ENCODE measurements at places on chromosomes 3 and 15.

DNA sequence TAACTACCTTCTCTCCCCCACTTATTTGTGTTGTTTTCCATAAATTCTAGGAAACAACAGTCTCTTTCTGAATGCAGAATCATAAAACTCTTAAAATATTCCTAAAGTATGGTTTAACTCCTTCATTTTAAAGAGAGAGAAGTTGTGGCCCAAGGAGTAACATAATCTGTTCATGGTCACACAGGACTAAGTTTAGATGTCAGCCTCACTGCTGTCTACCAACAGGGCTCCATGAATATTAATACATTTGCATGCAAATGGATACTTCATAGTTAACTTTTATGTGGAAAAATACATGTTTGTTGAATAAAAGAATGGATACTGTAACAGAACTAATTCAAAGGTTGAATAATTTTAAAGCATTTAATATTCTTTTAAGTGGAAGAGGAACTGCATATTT is 18.5 kb upstream of the IL1RAP start:
- DNase-seq, result no peak

DNA sequence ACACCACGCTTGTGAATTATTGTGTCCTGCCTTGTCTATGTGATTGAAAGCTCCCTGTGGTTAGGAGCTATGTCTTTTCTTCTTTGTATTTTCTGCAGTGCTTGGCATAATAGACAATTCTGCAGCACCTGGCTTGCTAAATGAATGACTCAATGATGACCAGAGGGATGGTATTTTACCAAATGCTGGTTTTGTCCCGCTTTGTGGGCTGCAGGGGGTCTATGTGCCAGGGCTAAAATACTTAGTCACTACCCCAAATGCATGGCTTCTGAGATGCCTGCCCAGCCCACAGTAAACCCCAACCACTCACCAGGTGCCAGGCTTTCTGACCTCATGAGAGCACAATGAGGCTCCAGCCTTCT is 50.9 kb downstream of the BOC start:
- no peak for DNase-seq

DNA sequence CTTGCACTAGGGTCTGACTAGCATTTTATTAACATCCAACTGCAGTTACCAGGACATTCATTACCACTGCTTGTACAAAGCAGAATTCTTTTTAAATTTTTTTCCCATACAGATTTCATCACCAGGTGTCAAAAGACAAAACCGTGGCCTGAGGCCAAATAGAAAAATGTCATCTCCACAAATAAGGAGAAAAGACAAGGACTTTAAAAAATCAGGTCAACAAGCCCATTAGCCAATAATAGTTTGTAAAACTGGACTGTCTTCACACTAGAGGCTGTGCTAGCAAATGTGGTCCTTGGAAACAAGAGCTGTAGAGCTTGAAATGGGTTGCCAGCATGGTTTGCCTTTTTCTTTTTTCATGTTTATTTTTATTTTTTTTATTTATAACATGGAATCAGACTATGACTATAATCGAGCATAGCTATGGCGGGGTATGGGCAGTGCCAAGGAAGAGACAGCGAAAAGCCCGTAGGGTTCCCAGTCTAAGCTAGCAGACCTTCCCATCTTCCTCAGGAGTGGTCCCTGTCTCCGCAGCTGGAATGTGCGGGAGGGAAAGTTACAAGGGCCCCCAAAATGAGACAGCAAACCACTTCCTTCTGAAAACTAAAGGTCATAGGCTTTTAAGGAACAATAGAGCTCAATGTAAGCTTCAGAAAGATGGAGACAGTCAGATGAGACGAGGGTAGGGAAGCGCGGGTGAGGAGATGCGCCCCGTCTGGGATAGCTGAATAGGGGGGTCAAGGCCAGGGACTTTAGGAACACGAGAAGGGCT is 1.5 kb downstream of the PTPN9 start:
- no peak for DNase-seq

DNA sequence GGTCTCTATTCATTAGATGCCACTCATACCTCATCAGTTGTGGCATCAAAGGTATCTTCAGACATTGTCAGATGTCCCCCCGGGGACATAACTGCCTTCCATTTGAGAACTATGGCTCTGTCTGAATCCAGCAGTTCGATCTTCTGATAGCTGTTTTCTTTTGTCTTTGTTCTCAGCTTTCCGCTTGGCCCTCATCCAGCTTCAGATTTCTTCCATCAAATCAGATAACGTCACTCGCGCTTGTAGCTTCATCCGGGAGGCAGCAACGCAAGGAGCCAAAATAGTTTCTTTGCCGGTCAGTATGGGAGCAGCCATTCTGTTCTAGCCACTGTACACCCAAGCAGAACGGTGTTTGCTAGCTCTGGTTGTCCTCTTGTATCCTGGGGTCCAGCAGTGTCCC is 4.4 kb downstream of the NIT2 start:
- DNase-seq, result no peak

- DNase-seq, result no peak
These were observed 38.6 kb upstream of the TSEN2 start for GRCh38 chr3:12445523-12446240.

GRCh38 chr15:59298225-59298853 is 74.3 kb downstream of the MYO1E start:
- no peak for DNase-seq

GRCh38 chr3:138442433-138442832 is 8.0 kb downstream of the ESYT3 start:
- no peak for DNase-seq

GRCh38 chr15:58066042-58066867 is 744 bp upstream of the ALDH1A2 start:
- DNase-seq, result peak; percentile 90

GRCh38 chr3:21654662-21655061 is 96.3 kb downstream of the ZNF385D start:
- DNase-seq, result no peak

GRCh38 chr3:122773944-122774509 is 19.6 kb downstream of the HSPBAP1 start:
- no peak for DNase-seq

- no peak for DNase-seq
These were observed 431.2 kb upstream of the THBS1 start for GRCh38 chr15:39149636-39150150.

GRCh38 chr3:71428841-71429596 is 154.5 kb downstream of the FOXP1 start:
- peak; percentile 34 for DNase-seq

- no peak for DNase-seq
These were observed 2.8 kb downstream of the NUP210 start for GRCh38 chr3:13417166-13417947.

DNA sequence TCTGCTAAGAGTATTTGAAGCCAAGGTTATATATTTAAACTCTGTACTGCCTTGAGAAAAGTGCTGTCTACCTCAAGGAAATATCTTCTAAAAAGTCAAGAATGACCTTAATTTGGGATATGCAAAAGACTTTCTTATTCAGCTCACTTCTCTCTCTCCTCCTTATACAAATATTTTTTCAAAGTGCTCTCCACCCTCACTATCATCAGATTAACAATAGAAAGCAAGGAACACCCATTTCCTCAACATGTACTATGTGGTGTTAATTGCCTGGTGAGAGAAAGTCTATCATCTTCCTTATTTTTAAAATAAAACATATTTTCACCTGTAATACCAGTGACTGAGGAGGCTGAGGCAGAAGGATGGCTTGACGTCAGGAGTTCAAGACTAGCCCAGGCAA is 44.4 kb upstream of the RSL24D1 start:
- DNase-seq, result no peak

DNA sequence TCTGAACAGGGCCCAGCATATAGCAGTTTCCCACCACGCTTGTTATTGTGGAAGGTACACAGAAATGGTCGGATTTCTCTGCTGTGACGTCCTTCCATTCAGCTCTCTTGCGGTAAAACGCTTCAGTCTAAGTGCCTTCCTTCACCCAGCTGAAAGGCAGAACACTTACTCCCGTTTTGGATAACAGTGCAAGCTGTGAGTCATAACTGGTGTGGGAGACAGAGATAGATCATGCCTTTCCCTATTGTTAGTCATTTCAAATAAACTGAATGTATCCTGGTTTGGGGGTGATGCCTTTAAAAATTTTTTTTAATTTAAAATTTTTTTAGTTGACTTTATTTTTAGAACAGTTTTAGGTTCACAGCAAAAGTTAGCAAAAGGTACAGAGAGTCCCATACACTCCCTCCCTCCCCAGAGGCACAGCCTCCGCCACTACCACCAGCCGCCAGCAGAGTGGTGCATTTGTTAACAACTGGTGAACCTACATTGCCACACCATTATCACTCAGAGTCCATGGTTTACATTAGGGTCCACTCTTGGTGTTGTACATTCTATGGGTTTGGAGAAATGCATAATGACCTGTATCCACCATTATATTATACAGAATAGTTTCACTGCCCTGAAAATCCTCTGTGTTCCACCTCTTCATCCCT is 94.9 kb upstream of the NSMCE3 start:
- DNase-seq, result no peak

GRCh38 chr3:49327485-49327884 is 12.4 kb downstream of the USP4 start:
- no peak for DNase-seq

DNA sequence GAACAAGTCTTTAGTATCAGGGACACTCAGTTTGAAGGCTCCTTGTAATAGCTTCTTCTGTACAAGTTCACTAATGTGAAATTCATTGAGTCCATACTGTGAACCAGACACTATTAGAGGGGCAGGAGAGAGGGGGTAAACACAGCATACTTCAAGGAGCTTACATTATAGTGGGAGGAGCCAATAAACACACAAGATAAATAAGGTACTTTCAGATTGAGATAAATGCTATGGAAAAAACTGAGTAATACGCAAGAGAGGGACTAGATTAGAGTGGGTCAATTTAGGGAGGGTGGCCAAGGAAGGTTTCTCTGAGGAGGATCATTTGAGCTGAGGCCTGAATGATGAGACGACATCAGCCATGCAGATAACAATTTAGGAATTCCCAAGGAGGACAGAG is 3.1 kb upstream of the AKAP13 start:
- no peak for DNase-seq

DNA sequence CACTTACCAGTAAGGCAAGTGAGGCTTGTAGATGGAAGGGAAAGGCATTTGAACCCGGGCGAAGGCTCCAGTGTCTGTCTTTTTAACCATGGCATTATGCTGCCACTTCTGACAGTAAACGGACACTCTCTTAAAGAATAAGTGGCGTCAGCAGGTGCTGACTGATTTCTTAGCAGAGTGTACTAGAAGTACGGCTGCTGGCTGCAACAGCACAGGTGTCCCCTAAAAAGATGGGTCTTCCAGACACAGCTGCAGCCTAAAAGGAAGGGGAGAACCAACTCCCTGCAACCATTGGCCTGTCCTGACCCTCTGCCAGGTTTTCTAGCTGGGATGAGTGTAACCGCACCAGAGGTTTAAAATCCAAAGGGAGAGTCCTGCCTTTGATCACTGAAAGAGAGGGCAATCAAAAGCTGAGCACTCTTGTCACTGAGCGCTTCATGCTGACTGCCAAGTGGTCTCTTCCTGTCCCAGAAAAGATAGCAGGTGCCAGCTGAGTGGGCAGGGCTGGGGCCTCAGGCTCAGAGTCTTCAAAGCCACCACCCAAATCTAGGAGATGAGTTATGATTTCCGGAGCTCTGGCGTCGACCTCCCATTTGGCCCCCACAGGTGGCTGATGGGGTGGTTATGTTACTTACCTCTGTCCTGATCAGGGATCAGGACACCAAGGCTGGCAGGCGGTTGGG is 255.8 kb downstream of the SLCO3A1 start:
- DNase-seq, result no peak

GRCh38 chr3:188236271-188236670 is 82.3 kb downstream of the LPP start:
- no peak for DNase-seq

DNA sequence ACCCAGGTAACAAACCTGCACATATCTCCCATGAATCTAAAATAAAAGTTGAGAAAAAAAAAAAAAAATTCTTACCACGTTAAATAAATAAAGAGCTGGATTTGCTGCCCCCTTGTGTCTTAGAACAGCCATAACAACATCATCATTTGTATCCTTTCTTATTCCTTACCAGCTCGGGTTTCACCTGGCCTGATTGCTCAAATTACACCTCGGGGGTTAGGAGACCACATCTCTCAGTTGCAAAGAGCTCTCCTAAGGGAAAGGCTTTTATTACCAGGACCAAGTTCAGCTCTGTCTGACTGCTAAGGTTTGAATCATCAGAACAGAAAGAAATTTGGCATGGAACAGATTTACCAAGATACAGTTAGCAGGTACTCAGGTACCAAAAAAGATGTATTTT is 25.8 kb upstream of the RPL39L start:
- peak; percentile 34 for DNase-seq

DNA sequence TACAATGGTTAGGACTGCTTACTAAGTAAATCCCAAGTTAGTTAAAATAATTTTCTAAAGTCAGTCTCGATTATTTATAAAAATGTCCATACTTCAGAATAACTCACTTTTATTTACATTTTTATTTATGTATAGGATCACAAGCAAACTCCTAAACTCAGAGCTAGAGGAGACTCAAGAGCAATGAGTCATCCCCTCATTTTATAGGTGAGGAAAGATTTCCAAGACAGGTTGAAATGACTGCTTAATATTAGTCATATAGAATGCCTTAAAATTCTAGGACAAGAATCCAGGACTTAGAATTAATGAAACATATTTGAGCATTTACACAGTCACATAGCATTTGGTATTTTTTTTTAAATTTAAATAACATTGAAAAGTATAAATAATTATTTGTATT is 983.8 kb downstream of the SI start:
- no peak for DNase-seq

- DNase-seq, result no peak
These were observed 3.3 kb downstream of the TRIM71 start for GRCh38 chr3:32820971-32821685.

GRCh38 chr15:43293432-43293831 is 26.7 kb upstream of the TGM5 start:
- no peak for DNase-seq

GRCh38 chr15:100779331-100780207 is 100.1 kb upstream of the ALDH1A3 start:
- DNase-seq, result no peak

GRCh38 chr3:19399356-19399755 is 251.0 kb downstream of the KCNH8 start:
- DNase-seq, result no peak

DNA sequence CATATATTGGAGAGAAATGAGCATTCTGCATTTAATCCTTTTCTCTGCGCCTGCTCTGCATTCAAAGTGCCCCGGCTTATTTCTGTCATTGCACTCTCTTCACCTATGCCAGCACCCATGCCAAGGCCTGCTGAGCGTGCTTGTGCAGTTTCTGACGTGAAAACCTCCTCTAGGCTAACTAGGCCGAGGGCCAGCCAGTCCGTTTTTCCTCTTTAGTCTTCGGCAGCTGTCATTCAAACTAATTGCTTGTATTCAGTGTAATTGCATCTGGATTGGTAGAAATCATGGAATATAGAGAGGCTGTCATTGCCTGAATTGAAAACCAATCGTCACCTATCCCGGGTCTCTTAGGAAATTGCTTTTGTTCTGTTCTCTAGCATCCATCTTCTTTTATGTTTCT is 94.0 kb downstream of the ARPP21 start:
- no peak for DNase-seq

DNA sequence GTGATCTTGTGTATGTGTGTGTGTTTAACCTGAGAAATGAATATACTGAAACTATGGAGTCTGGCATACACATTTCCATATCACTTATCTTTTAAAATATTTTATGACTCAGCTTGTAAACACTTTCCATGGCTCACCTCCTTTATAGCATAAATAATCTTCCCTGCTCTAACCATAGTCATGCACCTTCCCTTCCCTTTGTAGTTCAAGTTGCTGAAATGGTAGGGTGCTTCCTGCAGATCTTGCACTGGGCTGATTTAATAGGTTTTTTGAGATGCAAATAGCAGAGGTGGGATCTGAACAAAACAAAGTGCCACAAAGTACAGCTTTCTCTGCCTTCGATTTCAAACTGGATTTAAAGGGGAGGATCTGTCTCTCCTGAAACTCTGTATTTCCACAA is 712.7 kb upstream of the LMCD1 start:
- DNase-seq, result no peak
